Hypothalamus (tissue), 51 donors: ENCODE measurements at places on chromosomes 12 and 14.

DNA sequence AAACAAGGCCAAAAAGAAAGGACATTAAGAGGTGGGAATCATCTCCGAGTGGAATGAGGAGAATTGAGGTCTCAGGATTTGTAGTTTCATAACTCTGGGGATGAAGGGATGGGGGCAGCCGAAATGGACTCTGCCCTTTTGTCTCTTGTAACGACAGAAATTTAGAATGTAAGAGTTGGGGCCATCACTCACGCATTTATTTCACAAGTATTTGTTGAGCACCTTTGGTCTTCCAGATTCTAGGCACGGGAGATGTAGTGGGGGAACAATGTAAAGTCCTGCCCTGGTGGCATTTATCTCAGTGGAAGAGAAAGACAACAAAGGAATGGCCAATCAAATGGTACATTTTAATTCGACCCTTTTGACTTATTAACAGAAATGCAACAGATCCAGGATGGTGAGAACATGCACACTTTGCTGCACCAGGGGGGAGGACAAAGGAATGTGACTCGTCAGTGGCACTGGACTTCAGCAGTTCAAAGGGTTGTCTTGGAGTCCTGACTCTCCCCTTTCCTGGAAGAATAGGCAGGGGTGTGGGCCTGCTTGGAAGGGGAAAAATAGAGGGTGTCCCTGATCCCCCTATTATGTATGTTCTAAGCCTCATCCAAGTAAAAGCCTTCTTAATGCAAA lies 102.0 kb downstream of the TMEM30B start:
- no peak for DNase-seq

DNA sequence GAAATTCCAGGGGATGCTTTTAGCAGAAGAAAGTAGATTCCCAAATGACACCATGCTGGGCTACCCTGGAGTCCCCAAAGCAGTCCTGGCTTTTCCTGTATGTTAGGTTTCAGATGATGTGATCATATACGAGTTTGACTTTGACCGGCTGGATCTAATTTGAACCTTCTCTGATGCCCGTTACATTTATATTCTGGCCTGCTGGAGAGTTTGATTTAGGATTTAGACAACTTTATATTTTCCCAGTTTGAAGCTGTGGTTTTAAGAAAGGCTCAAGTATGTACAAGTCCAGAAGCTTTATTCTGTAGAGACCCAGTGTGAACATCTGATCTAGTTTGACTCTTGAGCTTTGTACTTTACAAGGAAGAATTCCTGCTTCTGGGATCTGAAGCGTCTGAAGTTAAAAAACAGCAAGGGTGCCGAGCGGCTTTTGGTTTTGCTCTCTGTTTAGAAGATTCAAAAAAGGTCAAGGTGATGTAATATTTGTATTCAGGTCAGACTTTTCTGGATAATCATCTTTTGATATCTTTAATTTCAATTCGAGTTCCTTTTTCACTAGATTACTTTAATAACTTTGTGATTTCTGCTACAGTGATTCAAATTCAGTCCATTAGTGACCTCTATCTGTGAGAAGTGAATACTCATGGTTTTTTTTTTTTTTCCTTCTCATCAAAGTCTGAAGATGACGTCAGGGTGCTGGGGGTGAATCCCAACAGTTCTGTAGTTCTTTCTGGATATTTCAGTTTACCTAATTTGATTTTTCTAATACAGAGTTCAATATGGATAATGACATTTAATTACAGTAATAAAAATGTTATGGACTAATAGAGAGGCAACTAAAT lies 6.3 kb downstream of the FLRT2 start:
- no peak for DNase-seq

GRCh38 chr12:25746131-25746530 lies 193.0 kb upstream of the LMNTD1 start:
- no peak for DNase-seq

DNA sequence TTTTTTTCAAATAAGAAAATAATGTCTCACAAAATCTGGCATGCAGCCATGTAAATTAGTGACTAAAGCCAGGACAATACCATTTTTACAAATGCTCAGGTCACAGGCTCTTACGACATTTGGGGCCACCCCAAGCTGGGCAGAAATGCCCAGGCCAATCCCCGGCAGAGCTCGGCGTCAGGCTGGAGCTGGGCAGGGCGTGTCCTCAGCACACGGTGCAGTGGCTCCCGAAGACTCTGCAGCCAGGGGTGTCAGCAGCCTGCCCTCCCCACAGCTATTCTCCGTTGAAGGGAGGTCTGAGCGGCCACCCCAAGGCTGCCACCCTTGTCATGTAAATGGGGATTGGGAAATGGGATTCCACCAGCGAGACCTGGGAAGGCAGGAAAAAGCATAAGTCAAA lies 158.6 kb downstream of the DICER1 start:
- DNase-seq: no peak

- no peak for DNase-seq
Observed at GRCh38 chr12:76820888-76821482, 57.1 kb downstream of the ZDHHC17 start.

GRCh38 chr12:81083906-81084513 lies 6.1 kb downstream of the ACSS3 start:
- no peak for DNase-seq

- DNase-seq: no peak
Observed at GRCh38 chr12:56927281-56927680, 6.9 kb downstream of the SDR9C7 start.

GRCh38 chr14:102941419-102942011 lies 19.1 kb downstream of the AMN start:
- no peak for DNase-seq

- DNase-seq: no peak
Observed at GRCh38 chr12:65529771-65530435, 251.4 kb downstream of the MSRB3 start.

DNA sequence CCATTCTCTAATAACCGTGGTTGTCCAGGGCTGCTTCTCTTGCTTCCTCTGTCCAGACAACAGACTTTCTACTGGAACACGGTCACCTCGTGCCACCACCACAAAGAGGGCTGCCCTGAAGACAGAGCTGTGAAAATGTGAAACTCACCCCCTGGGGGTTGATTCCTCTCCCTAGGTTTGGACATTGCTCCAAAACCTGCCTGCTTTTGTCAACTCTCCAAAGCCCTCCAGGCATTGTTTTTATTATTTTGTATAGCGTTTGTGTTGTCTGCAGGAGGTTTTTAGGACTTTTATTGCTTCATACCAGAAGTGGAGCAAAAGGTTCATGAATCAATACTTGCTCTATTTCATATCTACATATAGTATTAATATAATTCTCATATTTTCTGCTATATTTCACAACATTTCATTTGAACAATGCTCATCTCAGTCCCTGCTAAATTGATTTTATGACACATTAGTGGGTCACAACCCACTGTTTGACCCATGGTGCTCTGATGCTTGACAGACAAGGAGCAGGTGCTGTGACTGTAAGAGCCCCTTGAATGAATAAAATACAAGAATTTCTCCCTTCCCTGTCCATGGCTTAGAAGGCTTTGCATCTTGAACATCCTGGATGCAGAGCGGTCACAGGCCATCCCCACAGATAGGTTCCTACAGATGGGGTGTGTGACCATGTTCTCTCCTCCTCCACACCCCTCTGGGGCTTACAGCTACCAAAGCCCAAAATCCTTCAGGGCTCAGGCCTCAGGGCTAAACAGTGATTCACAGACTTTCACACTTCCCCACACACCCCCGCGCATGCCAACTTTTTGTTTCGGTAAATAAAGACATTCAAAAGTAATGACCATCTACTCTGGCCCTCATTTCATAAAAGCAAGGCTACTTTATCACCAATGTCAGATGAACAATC lies 20.6 kb upstream of the EML1 start:
- no peak for DNase-seq

GRCh38 chr12:127749416-127749815 lies 517.6 kb upstream of the TMEM132C start:
- DNase-seq: no peak

DNA sequence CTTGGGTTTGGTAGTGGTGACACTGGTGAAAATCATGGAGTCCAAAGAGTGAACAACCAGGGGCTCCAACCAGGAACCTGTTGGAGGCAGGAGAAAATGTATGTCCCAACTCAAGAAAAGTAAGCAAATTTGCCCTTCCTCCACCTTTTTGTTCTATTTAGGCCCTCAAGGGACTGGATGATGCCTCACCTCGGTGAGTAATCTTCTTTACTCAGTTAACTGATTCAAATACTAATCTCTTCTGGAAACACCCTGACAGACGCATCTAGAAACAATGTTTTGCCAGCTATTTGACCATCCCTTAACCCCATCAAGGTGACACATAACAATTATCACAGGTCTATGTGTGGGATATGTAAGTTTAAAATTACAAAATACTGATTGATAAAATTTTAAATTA lies 272.4 kb upstream of the FOXG1 start:
- DNase-seq: no peak

GRCh38 chr12:42446761-42447160 lies 120.8 kb downstream of the PPHLN1 start:
- no peak for DNase-seq
